ENCODE measurements at places on chromosomes 16 and 17.

DNA sequence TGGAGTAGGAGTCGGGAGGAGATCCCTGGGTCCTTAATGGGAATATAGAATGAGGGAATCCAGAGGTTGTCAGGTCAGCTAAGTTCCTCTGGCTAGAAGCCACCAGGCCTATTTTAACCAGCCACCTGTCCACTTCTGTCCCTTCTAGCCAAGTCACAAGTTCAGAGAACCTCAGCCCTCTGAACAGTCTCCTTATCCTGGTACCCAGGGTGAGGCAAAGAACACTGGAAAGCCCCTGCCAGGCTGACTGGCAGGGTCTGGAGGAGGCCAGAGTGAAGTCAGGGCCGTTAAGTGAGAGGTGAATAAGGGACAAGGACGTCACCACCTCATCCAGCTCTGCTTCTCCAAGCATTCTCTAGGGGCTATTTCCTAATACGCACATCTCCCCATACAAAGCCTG is 2.7 kb downstream of the CTDNEP1 start:
- DNase-seq = no peak

- DNase-seq = no peak
Observed at GRCh38 chr17:57264250-57264649, 7.9 kb downstream of the MSI2 start.

DNA sequence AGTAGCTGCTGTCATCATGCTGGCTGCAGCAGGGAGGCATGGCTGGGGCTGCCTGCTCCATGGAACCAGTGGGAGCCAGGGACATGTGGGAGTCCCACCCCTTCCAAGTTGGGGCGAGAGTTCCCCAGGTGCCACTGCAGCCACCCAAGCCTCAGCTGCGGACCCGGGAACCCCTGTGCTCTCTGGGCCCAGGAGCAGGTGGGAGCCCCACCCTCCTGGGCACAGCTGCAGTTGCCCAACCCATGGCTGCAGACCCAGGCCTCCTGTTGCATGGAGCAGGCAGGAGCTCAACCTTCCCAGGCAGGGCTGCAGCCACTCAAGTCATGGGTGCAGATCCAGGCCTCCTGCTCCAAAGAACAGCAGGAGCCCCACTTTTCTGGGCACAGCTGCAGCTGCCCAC is 274.2 kb upstream of the KCNJ16 start:
- DNase-seq = no peak

DNA sequence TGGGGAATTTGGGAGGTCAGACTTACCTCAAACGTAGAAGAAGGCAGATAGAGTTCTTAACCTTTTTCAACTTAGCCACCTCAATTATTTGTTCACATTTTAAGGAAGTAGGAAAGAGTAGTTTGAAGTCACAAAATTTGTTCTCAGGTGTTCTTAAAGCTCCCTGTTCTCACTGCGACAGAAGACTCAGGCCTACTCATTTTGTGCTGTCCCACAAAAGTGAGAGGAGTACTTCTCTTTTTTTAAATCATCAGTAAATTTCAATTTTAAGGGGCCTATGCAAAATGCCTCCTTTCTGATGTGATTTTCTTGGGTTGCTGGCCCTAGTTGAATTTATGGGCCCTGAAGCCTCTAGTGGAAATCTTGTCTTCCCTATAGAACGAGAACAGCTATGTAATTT is 133.4 kb downstream of the MAP2K6 start:
- DNase-seq = no peak

DNA sequence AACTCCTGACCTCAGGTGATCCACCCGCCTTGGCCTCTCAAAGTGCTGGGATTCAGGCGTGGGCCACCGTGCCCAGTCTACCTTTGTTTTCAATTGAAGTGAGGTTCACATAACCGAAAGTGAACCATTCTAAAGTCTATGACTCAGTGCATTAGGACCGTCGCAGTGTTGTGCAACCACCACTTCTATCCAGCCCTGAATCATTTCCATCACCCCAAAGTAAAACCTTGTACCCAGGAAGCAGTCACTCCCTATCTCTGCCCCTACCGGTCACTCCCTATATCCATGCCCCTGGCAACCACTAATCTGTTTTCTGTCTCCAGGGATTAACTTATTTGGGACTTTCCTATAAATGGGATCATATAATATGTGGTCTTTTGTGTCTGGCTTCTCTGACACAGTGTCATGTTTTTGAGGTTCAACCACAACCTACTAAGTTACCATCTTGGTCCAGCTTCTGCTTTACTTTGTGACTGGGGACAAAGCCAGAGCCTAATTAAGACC is 28.3 kb upstream of the CDC42EP4 start:
- peak; percentile 7 for DNase-seq

GRCh38 chr16:85935391-85935973 is 36.5 kb downstream of the IRF8 start:
- no peak for DNase-seq

DNA sequence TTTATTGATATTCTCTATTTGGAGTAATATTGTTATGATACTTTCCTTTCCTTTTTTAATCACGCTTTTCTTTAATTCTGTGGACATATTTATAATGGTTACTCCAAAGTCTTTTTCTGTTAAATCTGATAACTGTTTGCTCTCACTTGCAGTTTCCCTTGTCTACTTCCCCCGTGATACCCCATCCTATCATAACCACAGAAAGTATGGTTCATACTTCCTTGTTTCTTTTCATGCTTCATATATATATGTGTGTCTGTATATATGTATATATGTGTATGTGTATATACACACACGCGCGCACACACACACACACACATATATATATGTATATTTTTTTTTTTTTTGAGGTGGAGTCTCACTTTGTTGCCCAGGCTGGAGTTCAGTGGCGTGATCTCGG is 23.5 kb downstream of the SPECC1 start:
- DNase-seq = no peak

GRCh38 chr16:11966173-11966572 is 1.2 kb downstream of the TNFRSF17 start:
- DNase-seq = no peak

- no peak for DNase-seq
Observed at GRCh38 chr16:85137323-85138072, 25.2 kb upstream of the CIBAR2 start.

GRCh38 chr17:28570716-28571360 is 486 bp downstream of the PIGS start:
- peak; percentile 34 for DNase-seq

DNA sequence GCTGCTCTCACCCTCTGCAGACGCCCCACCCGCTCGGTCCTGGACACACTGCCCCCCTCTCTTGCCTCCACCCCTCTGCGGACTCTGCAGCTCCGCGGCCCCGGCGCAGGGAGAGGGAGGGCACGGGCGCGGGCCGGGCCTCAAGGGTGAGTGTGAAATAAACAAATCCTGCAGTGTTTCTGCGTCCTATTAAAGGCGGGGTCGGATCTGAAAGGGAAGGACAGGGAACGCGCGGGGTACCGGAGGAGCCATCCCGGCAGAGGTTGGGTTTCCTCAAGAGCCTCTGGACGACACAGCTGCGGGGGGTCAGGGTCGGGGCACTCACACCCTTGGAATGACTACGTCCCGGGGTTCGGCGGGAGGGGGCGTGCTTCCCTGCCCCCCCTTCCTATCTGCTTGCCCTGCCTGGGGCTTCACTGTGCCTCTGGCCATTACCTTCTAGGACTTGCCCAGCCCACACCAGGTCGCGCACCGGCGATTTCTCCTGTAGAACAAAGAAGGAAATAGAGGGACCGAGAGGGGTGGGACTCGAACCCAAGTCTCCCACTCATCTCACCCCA is 466 bp upstream of the HSF4 start:
- no peak for DNase-seq

DNA sequence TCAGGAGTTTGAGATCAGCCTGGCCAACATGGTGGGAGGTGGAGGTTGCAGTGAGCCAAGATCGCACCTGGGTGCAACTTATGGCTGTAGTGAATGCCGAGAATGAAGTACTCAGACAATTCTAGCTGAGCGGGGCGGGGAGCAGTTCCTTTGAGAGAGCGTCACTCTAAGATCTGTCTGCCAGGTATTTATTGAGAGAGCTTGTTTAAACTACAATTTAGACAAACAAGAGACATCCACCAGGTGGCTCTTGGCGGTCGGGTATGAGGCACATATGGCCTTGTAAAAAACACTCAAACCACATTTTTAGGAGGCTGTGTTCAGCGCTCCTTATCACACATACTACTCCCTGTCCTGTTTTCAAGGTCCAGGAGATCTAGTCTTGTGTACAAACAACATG is 40.6 kb upstream of the CDH1 start:
- no peak for DNase-seq

DNA sequence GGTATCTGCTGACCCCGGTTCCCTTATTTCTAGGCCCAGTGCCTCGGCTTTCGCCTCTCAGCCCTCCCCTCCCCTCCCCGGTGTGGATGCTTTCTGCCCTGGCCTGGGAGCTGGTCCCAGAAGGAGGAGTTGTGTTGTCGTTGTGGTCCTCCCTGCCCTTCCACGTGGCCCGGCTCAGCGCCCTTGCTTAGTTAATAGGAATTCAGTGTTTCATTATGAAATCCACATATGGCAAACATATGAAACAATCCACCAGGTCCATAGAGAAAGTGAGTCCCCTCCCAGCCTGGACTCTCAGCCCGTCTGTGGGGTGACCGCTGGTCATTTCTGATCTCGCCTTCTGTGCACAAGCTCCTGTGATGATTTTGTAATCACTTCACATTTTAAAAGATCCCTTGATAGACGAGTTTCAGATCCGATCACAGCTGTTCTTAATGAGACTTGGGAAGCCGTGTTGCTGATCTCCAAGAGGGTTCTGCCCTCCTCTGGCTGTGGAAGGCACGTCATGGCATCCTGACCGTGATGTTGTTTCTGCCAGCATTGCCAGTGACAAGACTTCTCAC is 112.1 kb downstream of the BANP start:
- DNase-seq = no peak

- no peak for DNase-seq
Observed at GRCh38 chr16:87145181-87146176, 171.7 kb downstream of the C16orf95 start.

DNA sequence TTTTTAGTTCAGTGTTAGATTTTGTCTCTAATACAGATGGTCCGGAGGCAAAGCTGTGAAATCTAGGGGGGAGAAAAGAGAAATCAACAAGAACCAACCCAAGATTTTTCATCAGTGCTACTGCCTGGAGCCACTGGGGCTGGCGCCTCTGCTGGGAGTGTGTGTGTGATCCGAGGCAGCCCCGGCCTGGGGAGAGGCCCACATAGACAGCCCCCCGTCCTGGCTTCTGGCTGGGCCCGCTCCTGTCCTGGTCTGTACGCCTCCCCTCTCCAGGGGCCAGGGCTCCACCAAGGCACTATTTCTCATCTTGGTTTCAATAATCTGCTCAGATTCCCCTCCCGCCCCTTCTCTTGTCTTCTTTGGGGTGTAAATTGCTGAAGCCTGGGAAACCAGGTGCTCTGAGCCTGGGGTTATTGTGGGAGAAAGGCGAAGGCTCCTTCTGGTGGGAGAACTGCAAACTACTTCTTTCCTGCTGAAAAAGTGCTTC is 7.8 kb downstream of the BAHCC1 start:
- DNase-seq = no peak

DNA sequence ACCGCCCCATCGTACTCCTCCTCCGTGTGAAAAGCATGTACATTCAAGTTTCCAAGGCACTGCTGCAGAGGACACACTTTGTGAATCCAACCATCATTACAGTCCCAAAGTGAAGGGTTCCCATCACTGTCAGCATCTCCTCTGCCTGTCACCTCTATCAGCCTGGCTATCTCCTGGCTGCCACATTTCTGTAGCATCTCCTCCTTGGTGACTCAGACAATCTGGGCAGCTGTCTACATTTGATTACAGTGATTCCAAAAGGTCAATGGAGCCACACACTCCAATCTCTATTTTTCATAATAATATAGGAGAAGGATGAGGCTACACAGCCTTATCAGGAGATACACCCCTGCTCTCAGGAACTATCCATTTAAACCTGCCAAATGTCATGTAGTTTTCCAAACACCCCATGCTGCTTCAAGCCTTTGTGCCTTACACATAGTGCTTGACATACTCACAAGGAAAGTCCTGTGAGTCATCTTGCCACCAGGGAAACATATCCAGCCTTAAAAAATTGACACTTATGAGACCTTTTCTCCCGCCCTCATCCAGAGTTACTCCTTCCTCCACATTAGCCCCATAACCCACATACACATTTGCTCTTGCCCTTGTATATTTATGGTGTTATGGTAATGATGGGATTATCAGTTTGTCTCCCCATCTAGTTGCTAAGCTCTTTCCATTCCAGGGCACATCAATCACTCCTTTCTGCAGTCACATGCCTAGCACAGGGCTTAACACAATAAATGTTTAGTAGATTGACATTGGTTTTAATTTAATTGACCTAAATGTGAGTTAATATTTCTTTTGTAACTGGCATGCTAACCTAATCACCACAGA is 250.1 kb upstream of the CDH5 start:
- DNase-seq = no peak

- DNase-seq = no peak
Observed at GRCh38 chr17:13134076-13134475, 116.2 kb upstream of the ELAC2 start.

DNA sequence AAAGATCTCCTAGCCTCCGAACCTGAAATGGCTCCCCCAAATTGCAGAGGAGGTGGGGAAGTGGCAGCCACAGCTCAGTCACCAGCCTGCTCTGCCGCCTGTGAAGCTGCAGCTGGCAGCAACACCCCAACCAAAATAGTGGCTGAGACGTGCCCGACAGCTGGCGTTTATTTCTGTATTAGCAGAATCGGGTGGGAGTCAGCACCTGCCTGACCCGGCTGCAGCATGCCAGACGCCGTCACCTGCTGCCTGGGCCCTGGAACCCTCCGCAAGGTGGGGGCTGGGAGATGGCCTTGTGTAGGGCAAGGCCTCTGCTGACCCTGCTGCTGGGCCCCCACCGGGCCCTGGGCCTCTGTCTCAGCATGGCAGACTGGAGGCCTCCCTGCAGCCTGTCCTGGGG is 17.5 kb upstream of the PABPN1L start:
- no peak for DNase-seq

- no peak for DNase-seq
Observed at GRCh38 chr17:5719976-5720375, 135.7 kb upstream of the NLRP1 start.

- no peak for DNase-seq
Observed at GRCh38 chr16:23351360-23351759, 49.3 kb downstream of the SCNN1B start.
